ENCODE measurements at places on chromosomes 11 and 22. TPM values are rescaled to one million over a fixed set of nuclear protein-coding genes. Genes with fewer than 3 reads are reported as not detected.
A peak's percentile ranks its signal among the peaks of the same experiment; 100 is the strongest.

RFPL3 gene
- not detected for polyA plus RNA-seq

OR5A2 gene
- polyA plus RNA-seq = 0.05 TPM

SGSM1 gene
- polyA plus RNA-seq = 2.5 TPM

TPBGL gene
- polyA plus RNA-seq = 0.19 TPM

PAX6 gene
- polyA plus RNA-seq = 0.18 TPM

ANGPTL5 gene
- polyA plus RNA-seq = not detected

ART5 gene
- 5.1 TPM for polyA plus RNA-seq

DNA sequence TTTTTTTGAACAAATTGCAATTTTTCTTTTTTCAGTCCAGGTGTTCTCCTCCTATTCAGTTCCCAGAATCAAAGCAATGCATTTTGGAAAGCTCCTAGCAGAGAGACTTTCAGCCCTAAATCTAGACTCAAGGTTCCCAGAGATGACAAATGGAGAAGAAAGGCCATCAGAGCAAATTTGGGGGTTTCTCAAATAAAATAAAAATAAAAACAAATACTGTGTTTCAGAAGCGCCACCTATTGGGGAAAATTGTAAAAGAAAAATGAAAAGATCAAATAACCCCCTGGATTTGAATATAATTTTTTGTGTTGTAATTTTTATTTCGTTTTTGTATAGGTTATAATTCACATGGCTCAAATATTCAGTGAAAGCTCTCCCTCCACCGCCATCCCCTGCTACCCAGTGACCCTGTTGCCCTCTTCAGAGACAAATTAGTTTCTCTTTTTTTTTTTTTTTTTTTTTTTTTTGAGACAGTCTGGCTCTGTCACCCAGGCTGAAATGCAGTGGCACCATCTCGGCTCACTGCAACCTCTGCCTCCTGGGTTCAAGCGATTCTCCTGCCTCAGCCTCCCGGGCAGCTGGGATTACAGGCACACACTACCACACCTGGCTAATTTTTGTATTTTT, 6.2 kb upstream of the UBE4A start:
- no peak for DNase-seq

GRCh38 chr22:48493733-48494132, 1333.9 kb downstream of the BRD1 start:
- DNase-seq = no peak

DNA sequence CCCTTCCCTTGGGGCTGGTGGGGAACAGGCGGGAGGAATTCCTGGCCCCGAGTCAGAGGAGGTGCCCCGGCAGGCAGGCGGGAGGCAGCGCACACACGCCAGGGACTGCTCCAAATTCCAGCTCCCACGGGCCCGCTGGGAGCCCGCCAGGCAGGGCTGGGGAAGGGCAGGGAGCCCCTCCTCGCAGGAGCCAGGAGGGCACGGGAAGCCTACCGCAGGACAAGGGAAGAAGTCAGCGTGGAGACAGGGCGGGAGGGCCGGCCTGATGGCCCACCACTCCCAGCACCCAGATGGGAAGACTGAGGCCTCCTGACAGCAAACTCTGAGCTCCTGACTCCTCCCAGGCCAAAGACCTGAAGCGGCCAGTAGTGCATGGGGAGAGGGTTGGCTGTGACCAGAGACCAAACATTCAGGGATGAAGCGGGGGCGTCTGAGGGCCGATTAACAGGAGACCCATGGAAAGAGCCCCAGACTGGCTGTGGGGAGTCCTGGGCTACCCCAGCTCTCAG, 22.4 kb downstream of the RPL3 start:
- DNase-seq = no peak

- DNase-seq = no peak
Observed at GRCh38 chr11:58837707-58838388, 6.7 kb downstream of the GLYATL2 start.

GRCh38 chr22:24521791-24522245, 26.7 kb downstream of the UPB1 start:
- peak; percentile 52 for DNase-seq

GRCh38 chr22:26589367-26589844, 526 bp downstream of the TPST2 start:
- no peak for DNase-seq

DNA sequence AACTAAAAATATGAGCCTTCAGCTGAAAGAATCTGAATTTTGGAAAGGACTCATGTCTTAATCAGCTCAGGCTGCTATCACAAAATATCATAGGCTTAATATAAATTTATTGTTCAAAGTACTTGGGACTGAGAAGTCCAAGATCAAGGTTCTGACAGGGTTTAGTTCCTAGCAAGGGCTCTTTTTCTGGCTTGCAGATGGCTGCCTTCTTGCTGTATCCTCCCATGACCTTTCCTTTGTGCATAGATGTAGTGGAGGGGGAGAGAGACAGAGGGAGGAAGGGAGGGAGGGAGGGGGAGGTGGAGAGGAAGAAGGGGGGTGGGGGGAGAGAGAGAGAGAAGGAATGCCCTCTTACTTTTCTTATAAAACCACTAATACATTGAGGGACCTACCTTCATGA, 306.8 kb upstream of the DDI1 start:
- no peak for DNase-seq

- DNase-seq = no peak
Observed at GRCh38 chr11:134727204-134727603, 315.2 kb upstream of the B3GAT1 start.

DNA sequence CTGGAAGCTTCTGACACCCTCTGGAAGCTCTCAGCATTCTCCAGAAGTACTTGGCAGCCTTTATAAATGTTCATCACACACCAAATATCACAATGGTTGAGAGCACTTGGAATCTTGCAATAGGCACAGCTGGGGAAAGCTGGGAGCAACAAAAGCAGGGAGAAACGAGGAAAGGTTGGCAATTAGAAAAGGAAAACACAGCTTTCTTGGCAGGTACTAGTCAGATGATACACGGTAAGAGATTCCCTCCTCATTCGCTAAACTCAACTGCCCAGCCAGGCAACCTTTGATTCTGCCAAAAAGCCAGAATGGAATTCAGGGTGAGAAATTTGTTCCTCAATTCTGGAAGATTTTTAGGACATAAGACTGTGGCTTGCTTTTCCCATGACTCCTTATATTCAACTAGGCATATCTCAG, 576.9 kb upstream of the ANO5 start:
- no peak for DNase-seq

DNA sequence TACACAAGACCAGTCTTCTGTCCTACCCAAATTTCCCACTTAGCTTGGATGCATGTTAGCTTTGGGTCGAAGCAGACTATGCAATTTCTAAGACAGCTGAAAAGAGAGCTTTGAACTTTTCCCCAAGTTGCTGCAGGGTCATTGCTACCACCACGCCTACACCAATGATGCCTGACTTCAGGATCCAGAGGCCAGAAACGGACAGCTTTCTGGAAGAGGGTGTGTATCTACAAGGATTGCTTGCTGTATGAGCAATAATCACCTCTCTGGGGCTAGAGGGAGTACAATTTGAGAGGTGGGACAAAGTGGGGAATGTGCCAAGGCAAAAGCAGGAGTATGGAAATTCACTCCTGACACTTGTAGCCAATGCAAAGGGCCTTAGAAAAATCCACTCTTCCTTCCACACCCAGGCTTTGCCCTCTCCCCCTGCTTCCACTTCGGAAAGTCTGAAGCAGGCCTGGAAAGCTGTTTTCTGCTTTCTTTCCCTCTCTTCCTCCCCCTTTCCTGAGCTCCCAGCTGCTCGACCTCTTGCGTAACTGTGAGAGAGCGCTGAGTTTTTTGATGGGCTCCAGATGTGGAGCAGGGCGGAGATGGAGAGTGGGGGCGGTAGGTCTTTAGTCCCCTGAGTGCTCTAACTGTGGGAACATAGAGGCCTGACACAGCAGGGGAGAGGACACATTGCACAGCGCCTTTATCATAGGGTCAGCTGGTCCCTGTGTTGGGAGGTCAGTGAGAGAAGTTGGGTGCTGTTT, 2.1 kb upstream of the PHLDB1 start:
- no peak for DNase-seq

GRCh38 chr11:110479108-110480101, 49.7 kb downstream of the FDX1 start:
- no peak for DNase-seq

GRCh38 chr22:20853236-20853660, 5.4 kb downstream of the PI4KA start:
- no peak for DNase-seq

GRCh38 chr11:7020183-7020917, at the start of the genes NLRP14 and ZNF214:
Gene NLRP14, plus strand, starts transcription at chr11:7020479. Its CDS starts 18,108 bp downstream, at chr11:7038587.
Gene ZNF214, minus strand, starts transcription at chr11:7020346. Its CDS starts 17,511 bp downstream, at chr11:7002835.
- peak; percentile 95 for DNase-seq

DNA sequence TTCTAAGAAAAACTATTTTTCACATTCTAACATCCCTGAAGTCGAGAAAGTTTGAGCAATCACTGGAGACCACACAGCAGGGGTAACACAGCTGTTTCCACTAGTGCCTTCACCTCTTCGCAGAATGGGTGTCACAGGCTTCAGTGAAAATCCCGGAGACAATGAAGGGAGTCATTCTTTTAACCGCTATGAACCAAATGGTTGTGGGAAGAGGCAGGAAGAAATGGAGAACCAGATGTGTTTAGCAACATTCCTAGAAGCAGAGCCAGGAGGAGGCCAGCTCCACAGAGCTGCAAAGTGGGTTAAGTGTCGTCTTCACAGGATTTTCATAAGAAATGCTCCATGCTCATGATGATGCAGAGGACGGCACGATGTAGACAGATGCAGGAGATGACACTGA, 221.1 kb downstream of the LARGE1 start:
- no peak for DNase-seq

DNA sequence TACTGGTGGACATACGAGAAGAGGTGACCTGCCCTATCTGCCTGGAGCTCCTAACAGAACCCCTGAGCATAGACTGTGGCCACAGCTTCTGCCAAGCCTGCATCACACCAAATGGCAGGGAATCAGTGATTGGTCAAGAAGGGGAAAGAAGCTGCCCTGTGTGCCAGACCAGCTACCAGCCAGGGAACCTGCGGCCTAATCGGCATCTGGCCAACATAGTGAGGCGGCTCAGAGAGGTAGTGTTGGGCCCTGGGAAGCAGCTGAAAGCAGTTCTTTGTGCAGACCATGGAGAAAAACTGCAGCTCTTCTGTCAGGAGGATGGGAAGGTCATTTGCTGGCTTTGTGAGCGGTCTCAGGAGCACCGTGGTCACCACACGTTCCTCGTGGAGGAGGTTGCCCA, 6.9 kb downstream of the TRIM6 start:
- no peak for DNase-seq

DNA sequence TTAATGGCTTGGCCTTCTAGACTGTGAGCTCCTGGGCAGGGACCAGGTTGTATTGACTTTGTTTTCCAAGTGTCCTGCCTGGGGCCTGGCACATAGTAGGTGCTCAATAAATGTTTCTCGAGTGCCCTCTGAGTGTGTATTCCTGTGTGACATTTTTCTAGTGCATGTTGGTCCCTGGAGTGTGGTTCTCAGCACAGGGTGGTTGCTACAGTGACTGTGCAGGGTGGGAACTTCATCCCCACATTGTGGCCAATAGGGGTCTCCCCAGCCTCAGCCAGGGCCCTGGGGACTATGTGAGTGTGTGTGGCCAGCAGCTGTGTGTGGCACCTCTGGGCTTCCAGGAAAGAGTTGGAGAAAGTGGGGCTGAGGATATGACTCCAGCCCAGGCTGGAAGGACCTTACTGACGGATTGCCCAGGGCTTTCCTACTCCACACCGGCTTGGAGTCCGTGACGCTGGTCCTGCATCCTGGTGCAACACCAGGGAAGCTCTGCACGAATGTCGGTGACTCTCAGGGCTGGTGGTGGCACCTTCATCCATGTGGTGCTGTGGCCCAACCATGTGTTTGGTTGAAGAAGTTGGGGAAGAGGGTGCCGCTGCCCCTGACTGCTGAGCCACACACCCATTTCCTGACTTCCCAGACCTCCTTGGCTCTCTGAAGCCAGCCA, 9.0 kb upstream of the MARK2 start:
- no peak for DNase-seq

DNA sequence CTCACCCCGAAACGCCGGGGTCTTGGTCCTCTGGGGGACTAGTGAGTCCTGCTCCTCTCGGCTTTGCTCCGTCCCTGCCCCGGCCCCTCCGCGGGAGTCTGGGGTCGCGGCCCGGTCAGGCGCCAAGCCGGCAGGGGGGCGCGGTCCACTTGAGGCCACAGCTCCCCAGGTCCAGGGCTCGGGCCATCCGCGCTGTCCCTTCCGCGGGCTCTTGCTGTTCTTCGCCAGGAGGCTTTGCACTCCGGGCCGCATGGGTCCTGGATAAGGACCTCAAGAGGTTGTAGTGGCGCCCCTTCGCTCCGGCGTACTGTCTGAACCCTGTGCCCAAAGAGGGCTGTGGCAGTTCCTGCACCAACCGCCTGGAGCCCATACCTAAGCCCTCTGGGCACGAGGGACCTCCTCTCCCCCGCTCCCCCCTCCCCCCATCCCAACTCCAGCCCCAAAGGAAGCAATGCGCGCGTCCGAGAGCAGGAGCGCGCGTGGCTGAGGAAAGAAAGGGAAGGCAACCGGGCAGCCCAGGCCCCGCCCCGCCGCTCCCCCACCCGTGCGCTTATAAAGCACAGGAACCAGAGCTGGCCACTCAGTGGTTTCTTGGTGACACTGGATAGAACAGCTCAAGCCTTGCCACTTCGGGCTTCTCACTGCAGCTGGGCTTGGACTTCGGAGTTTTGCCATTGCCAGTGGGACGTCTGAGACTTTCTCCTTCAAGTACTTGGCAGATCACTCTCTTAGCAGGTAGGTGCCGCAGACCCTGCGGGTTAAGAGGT, at the start of gene ADM:
TSS of gene ADM (plus strand) at position 579 of the 767 bp plus-strand sequence. CDS start 628 bp downstream, outside the sequence.
- DNase-seq = no peak

DNA sequence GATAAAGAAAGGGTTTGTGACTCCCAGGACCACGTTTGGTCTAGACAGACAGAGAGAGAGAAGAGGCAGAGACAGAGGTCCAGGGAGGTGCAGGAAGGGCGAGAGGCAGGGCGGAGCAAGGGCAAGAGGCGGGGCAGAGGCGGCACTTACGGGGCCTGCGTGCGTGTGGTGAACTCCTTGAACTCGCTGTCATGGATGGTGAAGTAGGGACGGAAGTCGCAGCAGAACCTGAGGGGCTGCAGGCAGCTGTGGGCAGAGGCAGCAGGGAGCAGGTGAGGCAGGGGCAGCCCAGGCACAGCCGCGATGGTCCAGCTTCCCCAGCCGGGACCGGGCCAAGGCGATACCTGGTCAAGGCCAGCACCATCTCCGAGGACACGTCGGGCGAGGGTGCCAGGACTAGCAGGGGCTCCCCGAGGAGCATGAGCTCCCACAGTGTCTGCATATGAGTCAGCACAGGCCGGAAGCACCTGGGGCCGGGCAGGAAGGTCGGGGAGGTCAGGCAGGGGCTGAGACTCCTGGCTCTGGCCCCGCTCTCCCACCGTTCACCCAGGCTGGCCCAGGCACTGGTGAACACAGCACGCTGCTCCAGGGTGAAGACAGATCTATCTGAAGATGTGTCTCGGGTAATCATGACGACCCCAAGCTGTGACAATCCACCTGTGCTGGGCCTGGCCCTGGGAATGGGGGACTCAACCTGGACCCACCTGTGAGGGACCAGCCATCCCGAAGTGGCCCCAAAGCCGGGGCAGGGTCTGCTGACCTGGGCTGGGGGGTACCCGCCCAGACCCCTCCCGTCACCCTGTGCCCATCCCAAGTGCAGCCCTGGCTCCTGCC, 7.2 kb upstream of the PLXNB2 start:
- DNase-seq = no peak

DNA sequence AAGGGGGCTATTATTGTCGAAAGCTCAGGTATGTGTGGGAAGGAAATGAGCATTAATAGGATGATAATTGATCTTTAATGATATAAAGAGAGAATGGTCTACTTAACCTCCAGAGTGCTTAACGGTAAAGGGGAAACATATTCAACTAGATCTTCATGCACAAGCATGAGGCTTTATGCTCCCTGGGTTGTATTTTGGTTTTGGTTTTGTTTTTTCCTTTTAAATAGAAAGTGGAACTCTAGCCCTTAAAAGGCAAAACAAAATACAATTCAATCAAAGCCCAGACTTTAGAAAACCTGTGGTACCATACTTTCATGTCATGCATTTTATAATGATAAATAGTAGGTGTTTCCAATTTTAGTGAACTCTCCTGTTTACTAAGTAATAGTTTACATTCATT, 622.7 kb downstream of the METTL15 start:
- no peak for DNase-seq
